Stimulated activated CD8-positive, alpha-beta memory T cell treated with anti-CD3 and anti-CD28 coated beads, Interleukin-7, amount 100 ng/mL, for 1 hour (primary cell): ENCODE measurements at places on chromosomes 2 and 18.

DNA sequence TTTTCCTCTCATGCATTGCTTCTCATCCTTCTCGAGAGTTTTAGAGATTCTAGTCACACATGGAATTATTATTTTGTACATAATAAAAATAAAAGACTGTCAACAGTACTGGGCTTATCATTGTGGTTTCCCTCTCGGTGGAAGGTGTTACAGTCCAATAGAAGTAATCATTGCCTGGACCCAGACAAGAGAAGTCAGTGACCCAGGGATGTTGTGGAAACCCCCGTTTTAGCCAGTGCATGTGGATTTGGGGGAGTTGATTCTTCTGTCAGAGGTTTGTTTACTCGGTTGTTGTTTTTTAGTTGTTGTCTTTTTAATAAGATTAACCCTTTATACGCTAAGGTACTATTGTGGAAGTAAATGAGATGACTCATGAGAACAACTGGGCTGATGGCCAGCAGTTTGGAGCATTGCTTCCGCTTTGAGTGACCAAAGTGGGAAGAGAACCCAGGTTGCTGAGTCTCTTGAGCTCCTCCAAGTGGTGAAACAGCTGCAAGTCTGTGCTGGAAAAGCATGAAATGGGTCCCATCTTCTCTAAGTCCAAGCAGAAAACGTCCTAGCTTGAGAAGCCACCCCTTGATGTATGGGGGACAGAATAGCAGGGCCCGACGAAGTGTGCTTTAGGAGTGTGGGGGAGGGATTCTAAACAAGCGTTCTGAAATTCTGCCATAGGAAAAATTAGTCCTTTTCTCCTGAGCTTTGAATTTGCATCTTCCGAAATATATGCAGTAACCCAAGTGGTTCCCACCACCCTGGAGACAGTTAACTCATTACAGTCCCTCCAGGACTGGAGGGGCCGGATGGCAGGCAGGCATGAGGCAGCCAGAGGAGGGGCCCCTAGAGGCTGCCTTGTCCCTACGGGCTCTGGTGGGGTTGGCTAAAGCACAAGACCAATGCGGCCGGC lies 61.8 kb upstream of the GPR45 start:
- no peak for DNase-seq

GRCh38 chr18:45248240-45248903 lies 366.9 kb upstream of the SLC14A2 start:
- DNase-seq: no peak

GRCh38 chr2:236887953-236888793 lies 197.5 kb upstream of the COPS8 start:
- DNase-seq: no peak

- DNase-seq: no peak
These were observed 120.9 kb upstream of the COL3A1 start for GRCh38 chr2:188853307-188853706.
